ENCODE measurements at places on chromosomes 11 and 22.

GRCh38 chr11:128775468-128775867, 81.6 kb downstream of the FLI1 start:
- no peak for DNase-seq

DNA sequence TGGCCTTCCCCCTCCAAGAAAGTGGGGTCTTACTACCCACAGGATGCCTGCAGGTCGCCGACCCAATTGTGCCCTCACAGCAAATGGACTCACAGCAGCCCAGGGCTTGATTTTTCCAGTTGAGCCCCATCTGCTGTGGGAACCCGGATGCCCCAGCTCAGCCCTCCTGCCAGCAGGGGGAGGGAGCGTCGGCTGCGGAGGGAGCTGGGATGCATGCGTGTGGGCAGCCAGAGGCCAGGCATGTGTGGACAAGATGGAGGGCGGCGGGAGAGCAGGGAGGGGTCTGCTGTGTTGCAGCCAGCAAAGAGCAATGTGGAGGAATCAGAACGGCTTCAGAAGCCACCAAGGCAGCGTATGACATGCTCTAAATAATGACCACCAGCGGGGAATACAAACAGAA, 41.0 kb upstream of the EIF3D start:
- no peak for DNase-seq

DNA sequence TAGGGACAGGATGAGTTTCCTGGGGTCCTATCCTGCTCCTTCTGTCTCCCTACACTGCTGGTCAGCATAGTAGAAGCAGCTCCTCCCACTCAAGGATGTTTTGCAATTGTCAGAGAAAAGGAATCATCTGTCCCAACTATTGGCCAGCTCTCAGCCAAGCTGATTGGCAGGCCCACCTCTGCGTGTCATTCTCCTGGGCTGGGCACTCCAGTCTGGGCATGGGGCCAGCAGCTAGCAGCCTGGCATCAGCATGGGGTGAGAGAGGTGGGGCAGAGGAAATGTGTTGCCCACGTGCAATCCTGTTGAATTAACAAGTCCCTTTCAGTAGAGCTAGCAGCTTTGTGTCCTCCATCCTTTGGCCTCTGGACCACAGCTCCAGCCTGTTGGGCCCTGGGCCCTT, 14.1 kb downstream of the ANKK1 start:
- DNase-seq = no peak

DNA sequence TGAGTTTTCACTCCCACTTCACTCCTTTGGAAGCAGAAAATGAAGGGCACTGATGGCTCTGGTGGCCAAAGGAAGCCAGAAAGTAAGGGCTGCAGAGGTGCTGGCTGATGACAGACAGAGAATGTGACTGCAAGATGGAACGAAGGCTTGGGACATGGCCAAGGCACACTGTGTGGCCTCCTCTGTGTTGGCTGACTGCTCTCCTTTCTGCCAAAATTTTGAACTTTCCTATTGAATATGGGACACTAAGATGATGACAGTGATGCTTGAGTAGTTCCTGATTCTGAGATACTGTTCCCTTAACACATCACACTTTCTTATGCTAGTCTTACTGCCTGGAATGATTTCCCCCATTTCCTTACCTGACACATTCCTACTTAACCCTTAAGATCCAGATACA, 156.4 kb downstream of the SWAP70 start:
- DNase-seq = no peak

DNA sequence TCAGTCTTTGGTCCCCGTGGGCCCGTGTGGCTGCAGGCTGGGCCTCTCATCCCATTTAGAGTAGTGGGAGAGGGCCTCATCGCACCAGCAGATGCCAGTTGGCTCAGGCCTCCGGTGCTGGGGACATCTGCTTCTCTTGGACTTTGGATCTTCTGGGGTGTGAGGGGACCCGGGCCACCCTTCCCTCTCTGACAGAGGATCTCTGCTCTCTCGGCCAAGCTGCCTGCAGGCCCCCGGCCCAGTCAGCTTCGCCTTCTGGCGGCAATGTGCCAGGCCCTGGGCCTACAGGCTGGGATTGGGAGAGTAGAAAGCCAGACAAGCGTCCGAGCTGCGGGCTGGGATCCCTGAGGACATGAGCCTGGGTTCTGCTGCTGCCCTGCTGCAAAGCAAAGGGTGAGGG, 15.0 kb upstream of the FGF3 start:
- no peak for DNase-seq

DNA sequence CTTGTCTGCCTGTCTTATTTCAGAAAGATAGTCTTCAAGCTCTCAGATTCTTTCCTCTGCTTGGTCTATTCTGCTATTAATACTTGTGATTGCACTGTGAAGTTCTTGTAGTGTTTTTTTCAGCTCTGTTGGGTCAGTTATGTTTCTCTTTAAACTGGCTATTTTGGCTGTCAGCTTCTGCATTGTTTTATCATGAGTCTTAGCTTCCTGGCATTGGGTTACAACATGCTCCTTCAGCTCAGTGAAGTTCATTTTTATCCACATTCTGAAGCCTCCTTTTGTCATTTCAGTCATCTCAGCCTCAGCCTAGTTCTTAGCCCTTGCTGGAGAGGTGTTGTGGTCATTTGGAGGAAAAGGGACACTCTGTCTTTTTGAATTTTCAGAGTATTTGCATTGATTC, 15.5 kb upstream of the DEPDC7 start:
- DNase-seq = no peak

GRCh38 chr11:47047972-47048371, 111.4 kb downstream of the CSTPP1 start:
- DNase-seq = no peak

All from GM13977 (cell line).